ENCODE measurements at places on chromosomes 7 and 10.
A peak's percentile ranks its signal among the peaks of the same experiment; 100 is the strongest.

DNA sequence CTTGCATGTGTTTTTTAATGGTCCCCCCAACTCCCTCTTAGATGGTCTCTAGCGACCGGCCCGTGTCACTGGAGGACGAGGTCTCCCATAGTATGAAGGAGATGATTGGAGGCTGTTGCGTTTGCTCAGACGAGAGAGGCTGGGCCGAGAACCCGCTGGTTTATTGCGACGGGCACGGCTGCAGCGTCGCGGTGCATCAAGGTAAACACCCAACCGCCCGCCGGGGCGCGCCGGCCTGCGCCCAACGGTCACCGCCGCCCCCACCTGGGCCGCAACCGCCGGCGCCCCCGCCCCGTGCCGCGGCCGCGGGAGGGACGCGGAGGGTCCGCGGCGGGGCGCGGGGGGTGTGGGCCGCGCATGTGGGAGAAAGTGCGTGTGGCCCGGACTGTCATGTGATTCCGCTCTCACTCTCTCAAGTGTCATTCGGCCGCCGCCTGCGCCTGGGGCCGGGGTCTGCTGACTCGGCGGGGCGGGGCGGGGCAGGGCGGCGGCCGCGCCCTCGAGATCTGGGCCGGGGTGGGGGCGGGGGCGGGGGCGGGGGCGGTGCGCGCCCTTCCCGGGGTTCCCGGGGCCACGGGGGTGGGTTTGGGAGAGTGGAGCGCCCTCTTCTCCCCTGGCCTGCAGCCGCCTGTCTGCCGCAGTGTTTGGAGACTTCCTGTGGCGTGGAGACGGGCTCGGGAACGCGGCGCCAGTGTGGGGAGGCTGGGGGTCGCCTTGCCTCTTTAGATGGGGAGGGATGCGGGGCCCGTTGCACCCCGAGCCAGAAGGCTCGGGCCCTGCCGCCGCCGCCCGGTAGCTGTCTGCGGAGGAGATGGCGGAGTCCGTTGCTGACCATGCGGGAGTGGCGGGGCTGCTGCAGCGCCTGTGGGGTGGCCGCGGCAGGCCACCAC lies 817 bp downstream of the MLLT10 start:
- peak; percentile 54 for ATAC-seq

DNA sequence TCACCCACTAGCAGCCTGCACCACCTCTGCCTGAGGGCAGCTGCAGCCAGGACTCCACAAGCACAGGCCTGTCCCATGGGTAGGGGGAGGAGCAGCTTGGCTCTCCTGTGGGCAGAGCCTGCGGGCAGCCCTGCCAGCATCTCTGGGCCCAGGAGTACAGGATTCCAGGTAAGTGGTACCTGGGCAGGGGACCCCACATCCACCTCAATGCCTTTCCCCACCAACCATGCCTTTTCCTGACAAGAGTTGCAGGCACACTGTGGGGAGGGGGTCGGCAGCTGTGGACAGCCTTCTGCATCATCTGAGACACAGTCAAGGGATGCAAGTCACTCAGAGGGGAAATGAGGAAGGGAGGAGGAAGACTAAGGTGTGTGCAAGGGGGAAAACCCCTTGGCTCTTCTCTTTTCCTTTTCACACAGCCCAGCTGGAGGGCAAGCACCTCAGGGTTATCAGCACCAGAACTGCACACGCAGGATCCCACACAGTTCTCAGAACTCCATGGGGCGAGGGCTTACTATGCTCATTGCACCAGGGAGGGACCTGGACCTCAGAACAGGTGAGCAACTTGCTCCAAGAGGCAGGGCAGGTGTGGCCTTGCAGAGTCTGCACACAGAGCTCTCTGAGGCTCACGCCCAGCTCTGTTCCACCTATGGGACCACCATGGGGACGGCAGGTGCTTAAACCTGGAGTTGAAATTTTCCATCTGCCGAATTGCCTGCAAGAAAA lies 16.5 kb upstream of the ANTXRL start:
- ATAC-seq = no peak

DNA sequence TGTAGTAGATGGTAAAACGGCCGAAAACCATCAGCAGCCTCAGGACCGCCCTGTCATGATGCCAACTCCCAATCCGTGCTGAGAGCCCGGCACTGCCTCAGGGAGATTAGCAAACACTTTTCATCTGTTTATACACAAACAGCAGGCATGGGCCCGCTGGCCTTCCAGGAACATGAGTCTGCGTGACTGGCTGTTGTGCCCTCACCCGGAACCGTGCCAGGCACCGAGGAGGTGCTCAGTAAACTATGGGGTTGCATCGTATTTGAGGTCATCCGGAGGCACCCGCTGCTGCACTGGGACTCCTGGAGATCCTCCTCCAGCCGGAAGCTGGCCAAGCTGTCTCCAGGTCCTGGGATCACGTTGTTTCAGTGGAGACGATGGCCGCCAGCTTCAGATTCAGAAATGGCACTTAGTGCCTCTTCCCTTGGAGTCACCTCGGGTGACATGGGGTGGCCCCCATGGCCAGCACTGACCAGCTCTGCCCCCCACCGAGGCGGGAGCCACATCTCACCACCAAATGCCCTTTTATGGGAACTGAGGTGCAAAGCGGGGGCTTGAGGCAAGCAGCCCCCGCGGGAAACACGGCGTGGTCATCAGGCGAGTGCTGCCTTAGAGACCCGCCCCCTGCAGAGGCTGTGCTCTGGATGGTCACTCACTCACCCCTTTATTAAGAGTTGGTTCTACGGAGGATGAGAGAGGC lies 585.9 kb downstream of the PTPRN2 start:
- ATAC-seq = no peak

GRCh38 chr10:15743443-15743842 lies 23.7 kb upstream of the ITGA8 start:
- ATAC-seq = no peak

- no peak for ATAC-seq
Observed at GRCh38 chr10:71549766-71550533, 153.2 kb downstream of the CDH23 start.
